ENCODE measurements at places on chromosomes 12 and 14.

DNA sequence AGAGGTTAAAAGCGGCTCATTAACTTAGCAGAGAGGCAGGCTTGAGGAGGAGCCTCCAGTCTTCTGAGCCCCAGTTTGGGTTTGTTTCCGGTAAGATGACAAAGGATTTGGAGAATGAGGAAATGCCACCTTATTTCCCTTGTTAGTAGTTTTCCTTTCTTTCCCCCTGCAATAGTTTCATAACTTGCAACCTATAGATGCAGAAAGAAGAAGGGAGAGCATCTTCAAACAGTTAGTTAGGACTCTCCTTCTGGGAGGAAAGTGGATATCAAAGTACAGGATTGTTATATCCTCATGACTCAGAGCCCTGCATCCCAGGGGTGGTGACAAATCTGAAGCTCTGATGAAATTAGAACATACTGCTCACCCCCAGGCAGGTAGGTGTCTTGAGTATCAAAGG is 180.7 kb upstream of the SLC38A2 start:
- DNase-seq, result no peak

DNA sequence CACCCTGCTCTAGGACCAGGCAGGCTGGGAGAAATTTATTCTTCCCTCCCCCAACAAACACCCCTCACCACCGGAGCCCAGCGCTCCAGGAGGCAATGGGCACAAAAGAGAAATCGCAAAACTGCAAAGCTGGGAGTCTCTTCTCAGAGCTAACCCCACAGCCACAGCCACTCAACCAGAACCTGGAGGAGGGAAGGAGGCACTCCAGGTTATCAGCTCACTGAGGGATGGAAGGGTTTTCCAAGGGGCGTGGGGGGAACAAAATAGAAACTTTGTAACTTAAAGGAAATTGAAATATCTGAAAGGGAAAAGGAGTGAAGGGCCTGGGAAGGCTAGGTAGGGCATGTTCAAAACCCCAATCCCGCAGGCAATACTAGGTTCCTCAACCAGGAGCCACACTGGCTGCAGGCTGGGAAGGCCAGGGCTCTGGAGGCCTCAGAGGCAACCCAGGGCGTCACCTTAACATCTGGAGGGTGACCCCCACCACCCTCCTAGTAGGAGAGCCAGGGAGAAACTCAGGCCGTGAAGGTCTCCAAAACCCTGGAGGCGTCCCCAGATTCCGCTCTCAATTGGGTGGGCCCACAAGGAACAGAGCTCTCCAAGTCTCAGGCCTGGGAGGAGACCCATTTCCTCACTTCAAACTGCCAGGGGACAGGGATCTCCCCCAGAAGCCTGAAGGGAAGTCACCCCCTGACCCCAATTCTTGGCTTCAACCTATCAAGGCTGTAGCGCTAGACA is 3.2 kb downstream of the KDM2B start:
- DNase-seq, result no peak

DNA sequence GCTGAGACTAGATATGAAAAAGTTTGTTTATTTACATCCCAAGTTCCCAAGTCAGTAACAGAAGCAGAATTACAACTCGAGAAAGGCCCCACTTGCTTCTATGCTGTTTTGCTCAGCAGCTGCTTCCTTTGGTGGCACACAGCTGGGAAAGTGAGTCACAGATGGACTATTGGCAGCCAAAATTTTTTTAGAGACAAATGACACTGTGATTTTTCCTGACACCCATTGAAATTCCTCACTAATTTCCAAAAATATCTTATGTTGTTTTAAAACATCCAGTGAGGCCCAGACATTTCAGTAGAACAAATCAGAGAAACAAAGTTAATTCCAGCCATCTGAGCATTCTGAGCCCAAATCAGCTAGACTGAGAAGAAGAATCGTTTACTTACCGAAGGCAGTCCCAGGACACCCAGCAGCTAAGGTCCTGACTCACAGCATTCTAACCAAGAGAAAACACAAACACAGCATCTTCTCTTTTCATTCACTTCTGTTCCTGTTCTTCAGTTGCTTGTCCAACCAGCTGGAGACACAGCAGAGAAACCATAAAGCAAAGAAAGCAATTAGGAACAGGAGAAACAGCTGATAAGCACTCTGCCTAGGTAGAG is 188.3 kb downstream of the DAD1 start:
- DNase-seq, result no peak

GRCh38 chr12:98644433-98644711 is 216 bp downstream of the IKBIP start:
- DNase-seq, result peak; percentile 21

DNA sequence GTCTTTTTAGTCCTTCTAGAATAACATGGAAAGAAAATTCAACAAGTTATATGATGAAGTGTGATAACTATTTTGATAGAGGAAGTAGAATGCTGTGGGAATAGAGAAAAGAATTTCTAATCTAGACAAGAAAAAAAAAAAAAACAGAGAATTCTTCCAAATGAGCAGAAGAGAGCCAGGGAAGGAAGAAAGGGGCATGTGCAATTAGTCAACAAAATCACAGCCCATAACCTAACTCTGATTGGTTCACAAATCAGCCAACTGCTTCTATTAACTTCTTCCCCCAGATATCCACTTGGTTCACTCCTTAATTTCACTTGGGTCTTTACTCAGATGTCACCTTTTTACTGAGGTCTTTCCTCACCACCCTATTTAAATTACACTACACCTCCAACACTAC is 69.5 kb downstream of the BTG1 start:
- DNase-seq, result no peak

- DNase-seq, result no peak
Observed at GRCh38 chr12:53754633-53755264, 3.0 kb upstream of the CISTR start.

DNA sequence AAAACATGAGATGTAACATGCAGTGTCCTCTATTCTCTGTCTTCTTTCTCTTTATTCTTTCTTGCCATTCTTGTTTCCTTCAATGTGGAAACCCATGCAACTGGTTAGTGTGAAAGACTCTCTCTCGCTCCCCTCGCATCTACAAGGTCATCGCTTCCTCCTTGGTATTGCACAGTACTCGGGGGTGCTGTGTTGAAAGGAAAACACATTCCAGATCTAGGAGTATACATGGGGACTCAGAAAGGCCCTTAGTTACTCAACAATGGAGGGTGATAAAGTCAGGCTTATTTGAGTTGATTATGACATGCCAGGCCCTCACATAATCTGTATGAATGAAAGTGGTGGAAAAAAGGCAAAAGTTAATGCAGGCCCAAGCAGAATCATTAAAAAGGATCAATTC is 75.5 kb upstream of the OVCH1 start:
- DNase-seq, result no peak

DNA sequence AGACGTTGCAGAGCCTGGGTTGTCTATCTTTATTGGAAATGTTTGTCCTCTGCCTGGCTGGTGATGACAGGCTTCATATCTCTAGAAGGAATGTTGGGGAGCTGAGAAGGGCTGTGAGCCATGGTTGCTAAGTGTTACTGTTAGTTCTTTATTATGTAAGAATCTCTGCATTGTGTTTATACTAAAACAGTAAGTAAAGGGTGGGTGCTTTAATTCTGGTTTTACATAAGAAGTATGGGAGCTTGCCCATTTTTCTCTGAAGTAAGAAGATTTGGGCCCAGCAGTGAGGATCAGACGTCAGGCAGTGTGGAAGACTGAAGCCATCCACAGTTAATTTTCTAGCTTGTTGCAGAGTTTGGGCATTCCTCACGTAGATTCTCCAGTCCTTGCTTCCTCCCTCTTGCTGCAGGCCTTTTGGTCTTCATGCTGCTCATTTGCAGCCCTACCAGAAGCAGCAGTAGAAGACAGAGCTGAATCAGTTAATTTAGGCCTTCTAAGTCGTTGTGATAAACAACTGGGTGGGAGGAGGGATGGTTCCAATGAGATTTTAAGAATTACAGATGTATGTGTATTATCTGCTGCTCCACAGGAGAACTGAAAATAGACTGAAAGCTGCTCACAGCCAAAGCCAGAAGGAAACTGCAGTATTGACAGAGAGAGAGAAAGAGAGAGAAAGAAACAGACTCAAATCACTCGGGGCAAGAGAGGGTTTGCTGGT is 21.4 kb downstream of the WNT5B start:
- peak; percentile 57 for DNase-seq

- no peak for DNase-seq
Observed at GRCh38 chr12:106452309-106452708, 94.8 kb downstream of the POLR3B start.

GRCh38 chr12:63955831-63956666 is 111.5 kb downstream of the SRGAP1 start:
- no peak for DNase-seq

DNA sequence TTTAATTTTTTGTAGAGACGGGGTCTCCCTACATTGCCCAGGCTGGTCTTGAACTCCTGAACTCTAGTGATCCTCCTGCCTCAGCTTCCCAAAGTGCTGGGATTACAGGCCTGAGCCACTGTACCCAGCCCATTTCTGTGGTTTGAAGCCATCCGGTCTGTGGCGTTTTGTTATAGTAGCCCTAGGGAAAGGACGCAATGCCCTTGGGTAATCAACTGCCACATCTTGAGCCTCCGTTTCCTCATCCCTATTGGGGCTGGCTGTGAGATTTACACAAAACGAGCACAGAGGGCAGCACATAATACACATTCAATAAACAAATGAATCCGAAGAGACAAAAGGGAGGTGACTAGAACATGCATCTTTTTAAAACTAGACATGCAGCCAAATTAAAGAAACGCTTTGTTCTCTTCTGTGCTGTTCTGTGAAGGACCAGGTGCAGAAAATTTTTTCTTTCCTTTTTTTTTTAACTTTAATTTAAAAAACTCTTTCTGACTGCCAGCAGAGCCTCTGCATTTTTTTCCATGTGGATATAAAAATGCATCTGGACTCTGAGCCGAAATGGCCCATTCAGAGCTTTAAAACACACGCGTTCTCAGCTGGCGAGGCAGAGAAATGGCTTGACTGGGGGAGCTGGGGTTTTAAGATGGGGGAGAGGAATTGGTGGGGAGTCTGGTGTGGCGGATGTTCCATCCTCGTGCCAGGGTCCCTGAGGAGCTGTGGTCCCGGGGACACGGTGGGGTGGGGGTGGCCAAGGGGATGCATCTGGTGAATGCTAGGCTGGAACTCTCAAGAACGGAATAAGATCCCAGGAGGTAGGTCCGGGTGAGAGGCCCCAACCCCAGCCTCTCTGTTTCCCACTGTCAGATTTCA is 119.0 kb downstream of the RBM19 start:
- no peak for DNase-seq

GRCh38 chr12:89470741-89471509 is 53.7 kb downstream of the GALNT4 start:
- DNase-seq, result peak; percentile 79

DNA sequence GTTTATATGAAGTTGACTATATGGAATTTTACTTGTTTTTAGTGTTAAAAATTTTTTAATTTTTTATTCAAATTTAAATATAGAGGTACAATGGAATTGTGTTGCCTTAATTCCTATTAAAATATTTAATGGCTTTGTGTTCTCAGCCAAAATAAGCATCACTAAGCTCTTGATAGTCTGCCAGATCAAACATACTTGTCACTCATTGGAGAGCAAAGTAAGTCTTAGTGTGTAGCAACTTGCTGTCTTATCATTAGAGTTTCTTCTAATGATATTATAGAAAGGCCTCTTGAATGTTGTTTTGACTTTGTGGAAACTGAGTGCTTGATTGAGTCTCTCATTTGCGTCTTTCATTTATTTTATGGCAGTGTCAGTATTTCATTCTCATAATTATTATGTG is 10.7 kb downstream of the SFSWAP start:
- DNase-seq, result no peak

- DNase-seq, result no peak
Observed at GRCh38 chr12:91219511-91219910, 36.9 kb upstream of the DCN start.

DNA sequence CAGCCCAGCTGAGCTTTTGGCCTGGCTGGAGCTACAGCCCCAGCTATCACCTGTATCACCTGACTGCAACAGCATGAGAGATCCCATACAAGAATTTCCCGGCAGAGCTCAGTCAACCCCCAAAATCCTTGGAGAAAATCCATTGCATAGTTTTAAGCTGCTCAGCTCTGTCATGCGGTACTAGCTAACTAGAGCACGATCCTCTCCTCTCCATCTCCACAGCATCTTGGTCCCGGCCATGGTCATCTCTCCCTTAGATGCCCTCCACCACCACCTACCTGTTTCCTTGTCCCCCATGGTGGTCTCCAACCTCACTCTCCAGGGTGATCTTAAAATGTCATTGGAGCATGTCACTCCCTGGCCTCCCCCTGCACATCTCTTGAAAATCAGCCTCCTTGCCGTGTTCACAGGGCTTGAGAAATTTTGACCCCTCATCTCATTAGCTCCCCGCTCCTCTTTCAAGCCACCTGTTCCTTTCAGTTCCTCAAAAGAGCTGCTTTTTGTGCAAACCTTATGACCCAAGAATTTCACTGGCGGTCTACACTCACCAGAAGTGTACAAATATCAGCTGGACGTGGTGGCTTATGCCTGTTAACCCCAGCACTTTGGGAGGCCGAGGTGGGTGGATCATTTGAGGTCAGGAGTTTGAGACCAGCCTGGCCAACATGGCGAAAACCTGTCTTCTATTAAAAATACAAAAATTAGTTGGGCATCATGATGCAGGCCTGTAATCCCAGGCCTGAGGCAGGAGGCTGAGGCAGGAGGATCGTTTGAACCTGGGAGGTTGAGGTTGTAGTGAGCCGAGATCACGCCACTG is 8.1 kb upstream of the CLMN start:
- DNase-seq, result no peak

DNA sequence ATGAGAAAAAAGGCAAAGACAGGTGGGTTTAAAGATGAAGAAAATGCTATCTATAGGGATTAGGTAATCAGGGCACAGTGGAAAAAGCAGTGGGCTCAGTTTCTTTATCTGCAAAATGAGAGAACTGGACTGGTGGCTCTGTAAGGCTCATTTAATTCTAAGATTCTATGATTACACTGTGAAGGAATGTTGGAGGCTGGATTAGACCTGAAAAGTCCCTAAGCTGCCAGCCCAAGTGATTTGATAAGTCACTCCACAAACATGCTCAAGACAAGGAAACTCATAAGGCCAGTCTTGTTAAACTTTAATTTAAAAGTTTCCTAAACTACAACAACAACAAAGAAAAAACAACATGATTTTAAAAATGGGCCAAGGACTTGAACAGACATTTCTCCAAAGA is 75.1 kb downstream of the DCAF5 start:
- no peak for DNase-seq

GRCh38 chr12:114481200-114481535 is 75.2 kb upstream of the TBX5 start:
- no peak for DNase-seq

DNA sequence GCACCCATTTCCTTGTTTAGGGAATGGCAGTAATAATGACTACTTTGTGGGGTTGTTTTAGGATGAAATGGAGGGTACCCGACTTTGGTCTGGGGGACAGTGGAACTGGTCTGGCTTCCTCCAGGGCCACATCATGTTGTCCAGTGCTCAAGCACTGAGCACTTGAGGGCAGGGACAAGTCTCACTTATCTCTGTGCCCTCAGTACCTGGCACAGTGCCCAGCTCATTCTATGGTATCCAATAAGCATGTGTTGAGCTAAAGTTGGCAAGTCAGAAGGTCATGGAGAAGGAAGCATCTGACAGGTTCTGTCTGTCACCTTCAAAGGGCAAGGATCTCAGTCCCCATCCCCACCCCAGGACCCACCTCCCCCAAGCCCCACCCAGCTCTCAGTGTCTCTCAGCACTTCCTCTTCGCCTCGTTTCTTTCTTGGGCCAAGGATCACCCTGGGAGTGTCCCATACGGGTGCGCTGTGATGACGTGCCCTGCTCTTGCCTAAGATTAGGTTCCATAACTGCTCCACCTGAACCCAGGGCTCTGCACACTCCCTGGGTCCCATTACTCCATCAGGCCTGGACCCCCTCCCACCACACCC is 24.3 kb upstream of the TMEM106C start:
- DNase-seq, result no peak
